C1 segment of cervical spinal cord (tissue), 14 donors: ENCODE measurements at places on chromosomes 3 and 15.

DNA sequence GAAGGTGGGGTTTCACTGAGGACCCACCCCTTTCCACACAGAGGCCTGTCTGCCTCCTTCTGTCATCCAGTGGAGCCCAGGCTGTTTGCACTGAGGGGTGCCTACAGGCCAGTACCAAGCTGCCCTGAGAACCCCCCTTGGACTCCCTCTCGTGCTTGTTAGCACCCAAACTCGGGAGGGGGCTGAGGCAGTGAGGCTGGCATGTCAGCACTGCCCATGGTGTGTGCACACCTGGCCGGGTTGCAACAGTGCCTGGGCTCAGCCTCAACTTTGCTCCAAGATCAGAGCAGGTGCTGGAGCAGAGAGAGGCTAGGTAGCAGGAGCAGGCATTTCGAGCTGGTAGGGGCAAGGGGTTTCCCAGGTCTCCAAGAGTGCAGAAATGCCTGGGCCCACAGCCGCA, 90.0 kb downstream of the PIK3R4 start:
- no peak for DNase-seq

GRCh38 chr3:20405744-20406143, 219.7 kb upstream of the SGO1 start:
- DNase-seq: no peak

DNA sequence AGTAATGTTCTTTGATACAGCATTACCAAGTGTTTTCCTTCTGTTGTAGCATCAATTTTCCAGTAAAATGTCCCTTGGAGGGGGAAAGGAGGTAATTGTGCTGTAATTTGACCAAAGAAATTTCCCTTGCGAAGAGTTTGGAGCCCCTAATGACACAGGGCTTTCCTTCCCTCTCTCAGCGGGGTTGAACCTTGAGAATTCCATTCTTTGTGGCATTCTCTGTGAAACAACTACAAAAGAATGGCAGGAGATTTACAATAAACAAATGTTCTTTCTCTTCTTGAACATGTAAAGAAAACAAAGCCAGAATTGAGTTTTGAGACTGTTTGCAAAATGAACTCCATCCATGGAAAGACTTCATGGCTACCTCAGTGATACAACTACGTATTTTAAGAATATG, 53.4 kb downstream of the SIDT1 start:
- DNase-seq: no peak

GRCh38 chr3:32910954-32911353, 40.5 kb upstream of the CCR4 start:
- DNase-seq: no peak

DNA sequence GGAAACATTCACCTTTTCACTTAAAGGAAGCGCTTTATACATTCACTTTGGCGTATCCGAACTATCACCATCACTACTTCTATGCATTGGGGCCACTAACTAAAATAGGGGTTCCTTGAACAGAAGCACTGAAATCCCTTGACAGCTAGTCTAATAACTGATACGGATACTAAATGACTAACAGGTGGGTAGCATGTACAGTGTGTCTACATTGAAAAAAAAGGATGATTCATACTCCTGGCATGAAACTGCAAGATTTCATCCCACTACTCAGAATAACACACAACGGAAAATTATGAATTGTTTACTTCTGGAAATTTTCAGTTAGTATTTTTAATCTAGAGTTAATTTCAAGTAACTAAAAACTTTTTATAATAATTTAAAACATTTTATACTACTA, 96.7 kb downstream of the SMARCC1 start:
- no peak for DNase-seq

DNA sequence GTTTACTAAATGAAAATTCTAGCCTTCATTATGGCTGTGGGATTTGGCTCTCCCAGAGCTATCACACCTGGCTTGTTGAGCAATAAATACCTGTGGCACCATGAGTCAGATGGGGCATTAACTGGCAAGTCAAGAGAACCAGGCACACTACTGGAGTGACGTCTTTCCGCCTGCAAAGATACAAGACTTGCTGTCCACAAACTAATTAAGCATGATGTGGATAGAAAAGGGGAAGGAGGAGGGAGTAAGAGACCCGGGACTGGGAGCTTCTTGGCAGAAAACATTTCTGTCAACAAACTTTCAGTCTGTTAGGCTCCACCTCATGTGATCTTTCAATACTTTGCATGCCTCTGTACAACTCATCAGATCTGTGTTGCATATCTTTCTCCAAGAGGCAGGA, 56.5 kb downstream of the CLDN1 start:
- no peak for DNase-seq

DNA sequence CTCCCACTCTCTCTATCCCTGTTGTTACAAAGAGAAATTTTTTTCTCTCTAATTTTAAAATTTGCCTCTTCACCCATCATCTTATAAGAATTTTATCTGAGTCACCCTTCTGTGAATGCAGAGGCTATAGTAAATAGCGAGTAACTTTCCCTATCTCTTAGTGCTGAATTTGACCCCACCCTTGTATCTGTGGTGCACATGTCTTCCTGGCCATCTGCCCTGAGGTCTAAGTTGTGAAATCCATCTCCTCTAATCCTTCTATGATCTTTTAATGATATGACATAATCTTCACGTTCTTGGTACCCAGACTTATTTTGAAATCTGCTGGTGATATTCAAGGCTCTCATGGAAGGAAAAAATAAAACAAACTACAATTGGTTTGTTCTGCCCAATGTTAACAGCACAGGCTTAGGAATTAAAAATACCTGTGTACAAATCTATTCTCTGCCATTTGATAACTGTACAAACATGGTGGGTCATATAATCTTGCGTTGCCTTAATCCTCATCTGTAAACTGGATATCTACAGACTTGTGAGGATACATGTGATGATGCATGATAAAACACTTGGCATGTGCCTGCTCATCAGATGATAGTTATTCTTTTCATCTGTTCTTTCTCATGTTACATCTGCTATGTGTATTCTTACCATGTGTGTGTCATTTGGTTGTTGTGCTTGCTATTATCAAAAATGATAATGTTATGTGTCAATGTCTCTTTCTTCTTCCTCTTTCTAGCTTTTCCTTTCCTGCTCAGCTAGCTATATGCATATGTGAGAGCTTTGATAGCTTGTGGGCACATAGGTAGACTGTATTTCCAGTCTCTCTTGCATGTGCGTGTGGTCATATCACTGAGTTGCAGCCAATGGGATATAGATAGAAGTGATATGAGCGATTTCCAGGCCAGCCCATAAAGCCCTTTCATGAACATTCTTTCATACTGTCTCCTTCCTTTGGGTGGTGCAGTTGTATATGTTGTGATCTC, 13.7 kb upstream of the CCR3 start:
- no peak for DNase-seq

GRCh38 chr3:42763021-42763420, 10.0 kb downstream of the CCDC13 start:
- DNase-seq: no peak

DNA sequence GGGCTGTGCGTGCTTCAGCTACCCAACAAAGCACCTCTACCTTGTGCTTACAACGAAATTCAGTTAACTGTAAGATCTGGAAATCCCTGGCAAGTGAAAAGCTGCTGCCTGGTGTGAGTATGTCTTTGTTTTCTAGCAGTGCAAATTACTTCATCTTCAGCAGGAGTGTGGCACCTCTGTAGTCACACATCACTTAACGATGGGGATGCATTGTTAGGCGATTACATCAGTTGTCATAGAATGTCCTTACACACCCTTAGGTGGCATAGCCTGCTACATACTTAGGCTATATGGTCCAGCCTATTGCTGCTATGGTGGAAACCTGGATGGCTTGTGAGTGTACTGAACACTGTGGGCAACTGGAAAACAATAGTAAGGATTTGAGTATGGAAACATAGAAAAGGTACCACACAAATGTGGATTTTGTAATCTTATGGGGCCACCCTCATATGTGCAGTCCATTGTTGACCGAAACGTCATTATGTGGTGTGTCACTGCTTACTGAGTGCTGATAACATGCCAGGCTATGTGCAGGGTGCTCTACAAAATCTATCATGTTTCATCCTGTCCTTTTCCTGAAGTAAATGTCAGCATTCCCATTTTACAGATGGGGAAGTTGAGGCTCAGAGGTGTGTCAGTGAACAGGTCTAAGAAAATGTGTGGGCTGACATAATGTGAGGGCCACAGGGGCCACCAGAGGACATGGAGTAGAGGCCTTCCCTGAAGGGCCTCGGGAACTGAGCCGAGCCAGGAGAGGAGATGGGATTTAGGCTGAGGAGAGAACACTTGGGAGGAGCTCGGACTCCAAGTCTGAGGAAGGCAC, 173.5 kb downstream of the VGLL4 start:
- DNase-seq: no peak

DNA sequence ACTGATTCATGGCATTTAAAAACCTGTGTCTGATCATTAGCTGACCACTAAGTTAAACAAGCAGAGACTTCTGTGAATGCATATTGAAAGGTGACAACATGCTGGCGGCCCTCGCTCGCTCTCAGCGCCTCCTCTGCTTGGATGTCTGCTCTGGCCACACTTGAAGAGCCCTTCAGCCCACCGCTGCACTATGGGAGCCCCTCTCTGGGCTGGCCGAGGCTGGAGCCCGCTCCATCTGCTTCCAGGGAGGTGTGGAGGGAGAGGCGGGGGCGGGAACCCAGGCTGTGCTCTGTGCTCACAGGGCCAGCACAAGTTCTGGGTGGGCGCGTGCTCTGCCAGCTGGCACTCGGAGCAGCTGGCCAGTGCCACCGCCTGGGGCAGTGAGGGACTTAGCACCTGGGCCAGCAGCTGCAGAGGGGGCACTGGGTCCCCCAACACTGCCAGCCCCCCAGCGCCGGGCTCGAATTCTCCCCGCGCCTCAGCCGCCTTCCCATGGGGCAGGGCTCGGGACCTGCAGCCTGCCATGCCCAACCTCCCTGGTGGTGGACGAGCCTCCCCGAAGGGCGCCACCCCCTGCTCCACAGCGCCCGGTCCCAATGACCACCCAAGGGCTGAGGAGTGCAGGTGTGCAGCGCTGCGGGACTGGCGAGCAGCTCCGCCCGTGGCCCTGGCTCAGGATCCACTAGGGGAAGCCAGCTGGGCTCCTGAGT, 252.4 kb downstream of the ZIC4 start:
- DNase-seq: no peak

GRCh38 chr15:66578286-66578875, 12.6 kb upstream of the LCTL start:
- no peak for DNase-seq

DNA sequence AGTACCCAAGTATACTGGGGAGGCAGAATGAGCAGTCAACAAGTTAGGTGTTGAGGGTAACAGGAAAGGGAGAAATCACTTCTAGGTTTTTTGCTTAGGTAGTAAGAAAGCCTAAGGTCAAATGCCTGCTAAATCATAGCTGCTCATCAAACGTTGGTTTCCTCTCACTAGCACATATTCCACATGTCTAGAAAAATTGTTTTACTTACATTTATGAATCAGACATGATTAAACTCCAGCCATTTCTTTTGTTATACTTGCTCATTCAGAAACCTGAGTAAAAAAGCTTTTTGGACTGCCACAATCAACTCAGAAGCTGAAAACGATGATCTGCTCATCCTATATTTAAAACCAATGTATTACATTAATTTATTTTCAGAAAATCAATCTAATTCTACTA, 40.2 kb downstream of the SLC9A9 start:
- no peak for DNase-seq

DNA sequence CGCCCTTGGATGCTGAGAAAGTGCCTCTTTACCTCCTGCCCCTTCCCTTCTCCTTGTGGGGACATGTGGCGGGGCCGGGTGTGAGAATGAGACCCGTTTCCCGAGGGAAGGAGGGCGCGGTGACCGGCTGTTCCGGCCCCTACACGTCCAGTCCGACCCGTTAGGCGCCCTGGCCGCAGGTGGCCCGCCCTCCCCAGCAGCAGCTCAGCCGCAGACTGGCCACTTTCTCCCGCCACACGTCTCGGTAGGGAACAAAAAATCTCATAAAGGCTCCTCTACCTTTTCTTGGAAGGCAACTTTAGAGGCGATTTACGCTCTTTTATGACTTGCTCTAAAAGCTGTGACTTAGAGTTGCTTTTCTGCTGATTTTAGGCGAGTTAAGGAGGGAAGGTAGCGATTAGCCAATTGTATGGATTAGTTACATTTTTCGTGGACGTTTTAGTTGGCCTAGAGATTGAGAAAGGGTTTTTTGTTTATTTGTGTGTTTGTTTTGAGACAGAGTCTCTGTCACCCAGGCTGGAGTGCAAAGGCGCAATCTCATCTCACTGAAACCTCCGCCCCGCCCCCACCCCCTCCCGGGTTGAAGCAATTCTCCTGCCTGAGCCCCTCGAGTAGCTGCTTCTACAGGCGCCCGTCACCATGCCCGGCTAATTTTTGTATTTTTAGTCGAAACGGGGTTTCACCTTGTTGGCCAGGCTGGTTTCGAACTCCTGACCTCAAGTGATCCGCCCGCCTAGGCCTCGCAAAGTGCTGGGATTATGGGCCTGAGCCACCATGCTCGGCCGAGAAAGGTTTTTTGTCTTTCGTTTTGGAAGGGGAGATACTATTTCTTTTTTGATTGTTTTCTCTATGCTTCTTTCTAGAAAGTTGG, 8.3 kb upstream of the PGPEP1L start:
- no peak for DNase-seq

DNA sequence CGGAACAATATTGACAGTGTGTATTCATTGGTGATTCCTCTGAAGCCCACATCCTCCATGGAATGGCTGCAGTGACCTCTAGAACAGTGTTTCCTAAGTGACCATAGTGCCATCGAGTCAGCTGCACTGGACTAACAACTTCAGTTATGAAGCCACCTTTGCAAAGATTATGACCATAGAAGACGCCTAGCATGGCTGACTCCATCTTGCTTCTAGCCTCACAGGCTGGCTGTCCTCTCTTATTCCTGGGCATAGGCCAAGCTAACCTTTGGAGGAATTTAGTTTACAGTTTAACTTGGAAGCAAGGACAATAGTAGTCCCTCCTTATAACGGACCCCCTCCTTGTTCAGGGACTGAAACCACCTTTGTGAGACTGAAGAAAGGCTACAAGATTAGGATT, 37.3 kb upstream of the OSBPL11 start:
- DNase-seq: no peak

DNA sequence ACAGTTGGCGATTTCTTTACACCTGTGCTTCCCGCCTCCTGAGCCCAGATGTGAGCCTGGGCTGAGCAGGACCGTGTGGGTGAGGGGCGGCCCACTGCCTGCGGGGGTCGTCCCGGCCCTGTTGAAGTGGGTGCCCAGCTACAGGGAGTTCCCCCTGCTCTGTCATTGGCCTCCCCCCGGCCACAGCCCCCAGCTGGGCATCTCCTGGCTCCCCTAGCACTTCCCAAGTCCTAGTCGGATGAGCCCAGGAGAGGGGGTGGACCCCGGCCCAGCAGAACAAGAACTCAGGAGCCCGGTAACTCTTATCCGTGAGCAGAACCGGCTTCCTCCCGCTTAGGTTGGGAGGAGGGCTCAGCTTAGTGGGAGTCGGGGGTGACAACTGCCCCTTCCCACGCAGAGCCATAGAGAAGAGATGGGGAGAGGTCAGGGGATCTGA, 757 bp downstream of the PAQR5 start:
- DNase-seq: no peak

GRCh38 chr15:93111451-93111850, 22.4 kb upstream of the RGMA start:
- DNase-seq: no peak

DNA sequence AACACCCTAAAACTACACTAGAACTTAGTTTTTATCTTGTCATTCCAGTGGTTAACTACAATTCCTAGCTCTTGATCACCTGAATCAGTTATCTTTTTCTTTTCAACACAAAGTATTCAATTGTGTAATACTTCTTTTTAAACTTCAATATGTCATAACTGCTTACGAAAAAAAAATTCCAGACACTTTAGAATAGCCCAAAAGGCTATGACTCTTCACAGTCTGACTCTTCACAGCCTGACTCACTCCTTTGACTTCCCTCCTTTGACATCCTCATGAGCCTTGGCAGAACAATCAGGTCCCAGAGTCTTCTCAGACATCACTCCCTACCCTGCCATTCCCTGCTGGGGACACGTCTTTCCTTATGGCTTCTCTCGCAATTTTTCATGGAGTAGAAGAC, 727.1 kb downstream of the ROBO1 start:
- no peak for DNase-seq
